Sigmoid colon (tissue), 7 donors: ENCODE measurements at places on chromosomes 12 and 14. TPM values are rescaled to one million over a fixed set of nuclear protein-coding genes. Genes with fewer than 3 reads are reported as not detected.

GRCh38 chr14:95157048-95157326 lies 342 bp downstream of the DICER1 start:
- no peak for DNase-seq

DNA sequence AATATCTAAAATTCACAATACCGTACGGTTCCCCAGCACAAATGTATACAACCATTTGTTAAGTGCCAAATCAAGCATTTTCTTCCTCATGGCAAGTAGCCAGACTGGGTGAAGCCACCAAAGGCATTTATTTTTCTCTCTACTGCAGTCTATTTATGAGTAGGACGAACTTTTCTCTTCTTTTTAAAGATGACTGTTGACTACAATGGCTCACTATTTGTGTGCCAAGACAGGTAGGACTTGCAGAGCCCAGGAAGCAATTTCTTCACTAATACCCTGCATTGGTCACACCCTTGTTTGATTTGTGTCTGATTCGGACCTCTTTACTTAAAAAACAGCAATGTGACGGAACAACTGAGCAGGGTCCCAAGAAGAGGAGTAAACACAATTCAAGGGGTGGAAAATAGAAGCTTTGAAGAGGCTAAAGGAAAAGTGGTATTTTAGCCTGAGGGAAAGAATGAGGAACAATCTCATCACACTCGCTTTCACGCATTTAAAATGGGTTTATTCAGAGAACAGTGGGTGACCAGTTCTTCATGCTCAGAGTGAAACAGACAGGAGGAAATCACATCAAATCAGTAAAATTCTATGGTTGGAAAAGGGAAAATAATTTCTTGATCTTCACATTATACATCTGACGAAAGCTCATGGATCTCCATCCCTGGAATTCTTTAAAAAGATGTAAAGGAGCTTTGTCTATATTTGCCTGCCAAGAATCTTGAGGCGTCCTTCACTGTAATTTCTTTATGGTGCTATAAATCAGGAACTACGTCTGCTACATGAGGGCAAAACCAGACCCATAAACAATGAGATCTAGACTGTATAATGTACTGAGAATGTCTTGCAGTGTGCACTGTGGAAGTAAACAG lies 183.8 kb downstream of the PPM1H start:
- no peak for DNase-seq

Gene GPX2
- 1.9 TPM for total RNA-seq

DNA sequence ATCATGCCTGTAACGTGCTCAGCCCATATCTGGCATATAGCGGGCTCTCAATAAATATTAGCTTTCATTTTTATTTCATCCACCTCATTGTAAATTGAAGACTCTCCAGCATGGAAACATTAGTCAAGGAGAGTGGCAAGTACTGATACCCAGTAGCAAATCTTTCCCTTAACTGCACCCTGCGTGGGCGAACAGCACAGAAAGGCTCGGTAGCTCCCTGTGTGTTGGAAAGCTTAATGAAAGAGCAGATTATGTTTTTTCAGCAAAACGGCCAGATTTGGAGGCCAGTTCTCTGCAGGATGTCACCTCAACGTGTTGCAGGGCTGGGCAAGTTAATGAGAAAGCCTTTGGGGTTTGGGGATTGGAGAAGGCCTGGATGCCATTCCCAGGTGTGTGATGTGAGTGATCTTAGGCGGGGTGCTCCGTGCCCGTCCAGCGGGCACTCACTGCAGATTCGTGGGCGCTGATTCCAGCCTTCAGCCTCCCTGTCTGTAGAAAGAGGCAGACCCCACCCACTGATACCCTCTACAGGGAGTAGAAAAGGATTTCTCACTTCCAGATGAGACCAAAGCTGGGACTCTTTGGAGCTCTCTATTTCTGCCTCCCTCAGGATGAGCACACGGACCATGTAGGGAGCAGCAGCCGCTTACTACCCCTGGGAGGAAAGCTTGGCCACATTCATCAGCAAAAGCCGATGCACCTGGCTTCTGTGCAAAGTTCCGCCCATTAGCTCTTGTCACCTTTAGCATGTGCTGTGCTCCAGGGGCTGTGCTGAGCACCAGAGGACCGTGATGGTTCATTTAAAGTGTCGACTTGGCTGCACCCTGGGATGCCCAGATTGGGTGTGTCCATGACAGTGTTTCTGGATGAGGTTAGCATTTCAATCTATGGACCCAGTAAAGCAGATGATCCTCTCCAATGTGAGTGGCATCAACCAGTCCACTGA lies 29.1 kb downstream of the C14orf132 start:
- DNase-seq, result no peak

DNA sequence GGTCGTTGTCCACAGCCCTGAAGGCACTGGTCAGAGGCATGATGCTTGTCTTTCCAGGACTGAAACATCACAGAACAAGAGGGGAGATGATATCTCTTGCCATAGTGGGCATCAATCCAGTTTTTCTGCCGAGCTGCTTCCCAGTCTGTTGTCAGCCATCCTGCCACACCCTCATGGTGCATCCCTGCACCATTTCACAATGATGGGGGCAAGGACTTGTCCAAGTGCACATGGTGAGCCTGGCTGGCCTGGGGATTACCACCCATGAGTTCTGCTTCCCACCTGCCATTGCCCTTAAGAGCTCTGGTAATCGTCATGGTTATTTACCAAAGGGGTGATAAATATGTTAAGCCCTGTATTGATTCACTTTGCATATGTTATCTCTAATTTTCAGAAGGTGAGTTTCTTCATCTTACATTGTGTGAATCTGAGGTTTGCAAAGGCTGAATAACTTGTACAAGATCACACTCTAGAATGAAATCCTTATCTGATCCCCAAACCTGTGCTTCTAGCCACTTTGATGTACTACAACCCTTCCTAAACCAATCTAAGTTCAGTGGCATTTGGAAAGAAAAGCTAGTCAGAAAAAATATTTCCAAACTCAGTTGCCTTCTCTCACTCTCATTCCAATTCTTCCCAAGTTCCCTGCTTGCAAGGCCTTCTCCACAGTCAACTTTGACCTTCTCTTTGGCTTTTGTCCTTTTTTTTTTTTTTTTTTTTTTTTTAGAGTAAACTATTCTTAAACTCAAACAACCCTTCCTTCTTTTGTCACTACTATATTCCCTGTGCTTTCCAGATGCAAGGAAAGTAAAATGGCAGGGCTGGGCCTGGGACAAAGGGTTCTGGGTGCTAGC lies 2.3 kb downstream of the AVIL start:
- DNase-seq, result no peak
